ENCODE measurements at places on chromosomes 16 and 17. TPM values are rescaled to one million over a fixed set of nuclear protein-coding genes. Genes with fewer than 3 reads are reported as not detected.

The KRT40 gene
- total RNA-seq: not detected

The GCGR gene
- total RNA-seq: 0.40 TPM

DNA sequence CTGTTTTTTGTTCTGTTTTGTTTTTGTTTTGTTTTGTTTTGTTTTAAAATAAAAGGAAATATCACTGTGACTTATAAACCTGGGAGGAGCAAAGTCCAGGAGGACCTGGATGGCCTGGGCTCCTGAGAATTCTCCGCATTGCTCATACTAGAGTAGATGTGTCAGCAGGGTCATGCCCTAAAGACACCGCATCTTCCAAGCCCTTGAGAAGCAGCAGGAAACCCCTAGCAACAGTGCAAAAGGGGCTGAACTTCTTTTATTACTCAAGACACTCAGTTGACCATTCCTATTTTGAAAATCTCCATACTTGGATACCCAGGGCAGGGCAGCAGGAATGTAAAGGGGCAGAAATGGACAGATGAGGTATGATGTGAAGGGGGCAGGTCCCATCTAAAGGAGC, 51.8 kb downstream of the SYT17 start:
- no peak for DNase-seq

- no peak for DNase-seq
Observed at GRCh38 chr16:67187175-67187890, 2.6 kb downstream of the EXOC3L1 start.

DNA sequence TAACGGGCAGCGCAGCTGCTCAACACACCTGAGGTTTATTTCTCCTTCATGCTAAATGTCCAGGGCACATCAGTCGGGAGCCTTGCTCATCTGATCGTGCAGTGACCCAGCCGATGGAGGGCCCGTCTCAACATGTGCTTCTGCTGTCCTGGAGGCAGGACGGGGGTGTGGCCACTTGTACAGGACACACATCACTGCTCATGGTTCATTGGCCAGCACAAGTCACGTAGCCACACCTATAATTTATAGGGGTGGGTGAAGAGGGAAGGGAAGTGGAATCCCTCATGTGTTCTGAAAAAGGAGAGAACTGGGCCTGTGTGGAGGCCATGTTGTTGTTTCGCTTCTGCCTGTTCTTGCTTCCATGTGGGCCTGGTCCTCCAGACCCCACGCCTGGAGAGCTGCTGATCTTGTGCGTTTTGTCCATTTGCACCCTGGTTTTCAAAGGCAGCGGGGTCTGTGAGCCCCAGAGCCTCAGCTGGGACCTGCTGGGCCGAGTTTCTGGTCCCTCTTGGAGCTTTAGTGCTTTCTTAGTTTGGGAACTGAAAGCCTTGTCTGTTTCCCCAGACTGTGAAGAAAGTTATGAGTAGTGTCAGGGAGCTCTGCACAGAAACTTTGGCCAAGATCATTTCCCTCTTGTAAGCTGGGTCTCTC, 60.5 kb downstream of the CMIP start:
- DNase-seq: no peak

The ZNF750 gene
- total RNA-seq: not detected

The KCNG4 gene
- total RNA-seq: not detected

The ICAM2 gene
- 60.2 TPM for total RNA-seq

DNA sequence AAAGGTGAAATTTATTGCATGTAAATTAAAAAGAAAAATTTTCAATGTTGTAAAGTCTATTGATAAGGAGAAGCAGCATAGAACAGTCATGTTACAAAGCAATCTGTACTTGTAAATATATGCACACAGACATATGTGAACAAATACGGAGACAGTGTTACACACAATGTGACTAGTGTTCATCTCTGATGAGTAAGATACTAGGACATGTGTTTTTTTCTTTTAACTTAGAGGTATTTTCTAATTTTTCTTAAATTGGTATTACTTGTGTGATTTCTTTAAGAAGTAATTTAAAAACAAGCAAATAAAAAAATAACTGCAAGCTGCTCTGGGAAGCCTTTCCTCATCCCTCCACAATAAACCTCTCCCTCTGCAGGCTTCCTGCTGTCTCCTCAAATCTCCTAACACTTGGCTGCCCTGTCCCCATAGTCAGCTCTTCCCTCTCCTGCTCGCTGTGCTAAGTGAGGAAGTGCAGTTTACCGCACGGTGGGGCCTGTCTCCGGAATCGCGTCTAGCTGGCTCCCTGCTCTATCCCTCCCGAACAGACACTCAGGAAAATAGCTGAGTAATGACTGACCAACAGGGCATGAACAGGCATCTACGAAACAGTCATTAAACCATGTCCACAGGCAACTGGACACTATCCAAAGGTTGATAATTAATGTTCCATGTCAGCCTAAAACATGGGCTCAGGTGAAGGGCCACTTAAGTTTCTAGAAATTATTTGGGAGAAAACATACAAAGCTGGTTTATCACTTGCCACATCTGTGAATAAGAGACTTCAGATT, 35.9 kb downstream of the CMTM4 start:
- no peak for DNase-seq

The APOH gene
- not detected for total RNA-seq

- no peak for DNase-seq
Observed at GRCh38 chr16:11841026-11841425, 10.3 kb downstream of the RSL1D1 start.

- DNase-seq: no peak
Observed at GRCh38 chr16:3576211-3576610, 992 bp downstream of the NLRC3 start.

The DPEP3 gene
- total RNA-seq: not detected

The STUB1 gene
- 190 TPM for total RNA-seq

The MAFG gene
- 23.7 TPM for total RNA-seq

The CHMP6 gene
- total RNA-seq: 27.0 TPM

The RAI1 gene
- 25.0 TPM for total RNA-seq

- no peak for DNase-seq
Observed at GRCh38 chr17:72249441-72249840, 128.6 kb downstream of the SOX9 start.

The PIGL gene
- 21.7 TPM for total RNA-seq

DNA sequence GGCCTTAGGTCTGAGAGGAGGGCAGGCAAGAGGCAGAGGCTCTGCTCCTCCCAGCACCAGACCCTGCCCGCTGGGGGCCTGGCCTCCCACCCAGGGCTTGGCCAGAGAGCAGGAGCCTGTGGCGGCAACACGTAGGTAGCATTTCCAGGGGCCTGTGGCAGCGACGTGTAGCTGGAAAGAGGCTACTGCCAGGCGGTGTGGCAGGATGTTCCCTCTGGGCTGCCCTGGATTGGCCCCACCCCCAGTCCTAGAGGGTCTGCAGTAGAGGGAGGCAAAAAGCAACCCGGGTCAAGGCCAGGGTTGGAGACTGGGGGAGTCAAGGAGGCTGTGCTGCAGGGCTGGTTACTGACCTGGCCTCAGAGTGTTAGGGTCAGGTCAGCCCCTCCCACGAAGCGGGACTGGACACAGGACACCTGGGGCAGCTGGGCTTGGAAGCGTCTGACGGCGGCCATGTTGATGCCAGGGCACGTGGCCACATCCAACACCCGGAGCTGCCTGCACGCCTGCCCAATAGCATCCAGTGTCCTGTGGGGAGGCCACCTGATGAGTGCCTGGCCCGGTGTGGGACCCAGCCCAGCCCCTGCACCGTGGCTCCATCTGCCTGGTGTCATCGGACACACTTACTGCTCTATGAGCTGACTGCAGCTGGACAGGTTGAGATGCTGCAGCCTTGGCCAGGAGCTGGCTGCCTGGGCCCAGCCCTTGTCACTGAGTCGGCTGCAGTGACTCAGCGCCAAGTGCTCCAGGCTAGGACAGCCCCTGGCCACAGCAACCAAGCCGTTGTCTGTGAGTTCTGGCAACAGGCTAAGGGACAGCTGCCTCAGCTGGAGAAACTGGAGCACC, 8.5 kb downstream of the ELMO3 start:
- no peak for DNase-seq

The BAHCC1 gene
- total RNA-seq: 22.3 TPM

DNA sequence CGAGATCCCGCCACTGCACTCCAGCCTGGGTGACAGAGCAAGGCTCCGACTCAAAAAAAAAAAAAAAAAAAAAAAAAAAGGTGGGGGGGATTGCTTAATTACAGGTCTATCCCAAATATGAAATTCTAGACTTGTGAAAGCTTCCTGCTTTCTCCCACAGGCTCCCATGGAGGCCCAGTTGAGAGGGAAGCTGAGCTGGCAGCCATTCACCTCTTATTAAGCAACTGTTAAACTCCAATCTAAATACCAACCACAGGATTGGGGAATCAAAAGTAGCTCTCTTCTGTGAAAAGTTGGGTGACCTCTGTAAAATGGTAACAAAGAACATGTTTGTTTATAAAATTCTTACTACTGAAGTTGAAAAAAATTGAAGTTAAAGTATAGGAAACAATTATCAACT, 45.8 kb upstream of the STAC2 start:
- no peak for DNase-seq

DNA sequence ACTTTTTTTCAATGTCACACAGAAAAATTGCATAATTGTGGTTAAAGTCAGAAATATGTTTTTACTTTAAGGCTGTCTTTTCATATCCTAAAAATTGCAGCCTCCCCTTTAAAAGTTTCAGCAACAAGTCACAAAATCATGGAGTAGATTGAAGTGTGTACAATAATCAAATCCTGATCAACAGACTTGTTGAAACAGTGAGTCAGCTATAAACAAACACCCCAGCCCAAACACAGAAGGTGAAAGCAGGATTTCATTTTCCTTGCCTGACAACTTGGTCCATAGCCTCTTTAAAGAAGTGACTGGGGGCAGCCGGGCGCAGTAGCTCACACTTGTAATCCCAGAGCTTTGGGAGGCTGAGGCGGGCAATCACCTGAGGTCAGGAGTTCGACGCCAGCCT, 59.9 kb downstream of the WNT3 start:
- no peak for DNase-seq

GRCh38 chr16:3088450-3088849, 10.6 kb downstream of the ZSCAN10 start:
- no peak for DNase-seq

GRCh38 chr17:39787743-39788484, 50.2 kb downstream of the GRB7 start:
- no peak for DNase-seq

The PRDM7 gene
- not detected for total RNA-seq

DNA sequence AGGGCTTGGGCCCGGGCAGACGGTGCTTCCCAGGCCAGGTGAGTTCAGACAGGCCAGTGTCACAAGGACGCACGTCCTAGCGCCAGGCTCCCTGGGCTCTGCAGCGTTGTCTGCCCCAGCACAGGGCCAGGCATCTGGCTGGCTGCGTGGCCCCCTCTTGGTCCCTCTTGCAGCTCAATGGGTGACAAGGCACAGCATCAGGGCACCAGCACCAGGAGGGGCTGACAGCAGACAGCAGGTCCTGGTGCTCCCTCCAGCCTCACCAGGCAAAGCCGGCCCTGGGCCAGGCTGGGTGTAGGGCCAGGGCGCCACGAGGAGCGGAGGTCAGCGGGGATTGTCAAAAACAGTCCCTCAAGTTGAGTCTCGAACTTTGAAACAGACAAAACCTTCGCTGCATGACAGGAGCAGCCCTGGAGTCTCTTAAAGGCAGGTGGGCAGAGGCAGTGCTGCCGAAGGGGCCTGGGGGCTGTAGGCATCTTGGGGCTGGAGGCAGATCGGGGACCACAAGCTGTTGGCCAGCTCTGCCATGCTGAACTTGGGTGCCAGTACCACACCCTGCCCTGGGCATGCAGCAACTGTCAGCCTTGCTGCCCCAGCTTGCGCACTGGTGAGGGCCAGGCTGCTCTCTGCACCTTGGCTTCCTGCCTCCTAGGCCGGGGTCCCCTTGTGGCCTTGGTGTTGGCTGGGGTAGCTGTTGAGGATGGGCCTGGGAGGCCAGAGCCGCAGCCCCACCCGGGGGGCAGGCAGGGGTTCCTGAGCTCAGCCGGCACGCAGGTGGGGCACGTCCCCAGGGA, 48.8 kb downstream of the PRMT7 start:
- no peak for DNase-seq

The UTS2R gene
- total RNA-seq: not detected

GRCh38 chr16:66207139-66207882, 159.2 kb upstream of the CDH5 start:
- peak; percentile 87 for DNase-seq

The HOXB2 gene
- total RNA-seq: 36.3 TPM

The CHP2 gene
- total RNA-seq: not detected

- DNase-seq: peak; percentile 96
Observed at GRCh38 chr16:58000706-58001676, at the start of gene USB1. Gene USB1 (plus strand): TSS chr16:58001407. CDS start chr16:58001484, 77 bp downstream.

DNA sequence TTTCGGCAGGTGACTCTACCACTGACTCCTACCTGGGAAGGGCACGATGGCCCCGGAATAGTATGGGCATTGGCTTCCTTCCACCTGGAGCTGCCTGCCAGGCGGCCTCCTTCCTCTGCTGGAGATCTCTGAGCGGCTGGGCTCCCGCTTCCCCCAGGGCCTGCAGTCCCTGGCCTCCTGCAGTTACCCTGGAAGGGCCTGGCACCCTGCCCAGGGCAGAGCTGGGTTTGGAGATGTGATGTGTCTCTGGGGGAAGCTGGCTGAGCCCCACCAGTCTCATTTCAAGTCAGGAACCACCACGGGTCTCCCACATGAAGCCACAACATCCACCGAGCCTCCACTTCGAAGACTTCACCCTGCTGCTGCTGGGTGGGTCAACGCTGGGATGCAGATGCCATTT, 97.9 kb downstream of the IRF8 start:
- DNase-seq: no peak

DNA sequence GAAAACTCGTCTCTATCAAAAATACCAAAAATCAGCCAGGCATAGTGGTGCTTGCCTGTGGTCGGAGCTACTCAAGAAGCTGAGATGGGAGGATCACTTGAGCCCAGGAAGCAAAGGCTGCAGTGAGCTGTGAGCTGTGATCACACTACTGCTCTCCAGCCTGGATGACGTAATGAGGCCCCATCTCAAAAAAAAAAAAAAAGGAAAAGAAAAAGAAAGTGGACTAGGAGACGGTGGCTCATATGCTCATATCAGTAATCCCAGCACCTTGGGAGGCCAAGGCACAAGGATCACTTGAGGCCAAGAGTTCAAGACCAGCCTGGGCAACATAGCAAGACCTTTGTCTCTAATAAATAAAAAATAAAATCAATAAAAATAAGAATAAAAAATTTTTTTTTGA, 8.8 kb upstream of the SUMO2 start:
- DNase-seq: no peak
